GM04504 (cell line): ENCODE measurements at places on chromosomes 13 and 19.

- DNase-seq: no peak
Observed at GRCh38 chr19:42512743-42513304, 15.5 kb downstream of the CEACAM1 start.

- DNase-seq: peak; percentile 2
Observed at GRCh38 chr19:39599116-39599515, 3.2 kb upstream of the LGALS13 start.

GRCh38 chr13:64755961-64756360, 2474.2 kb downstream of the PCDH9 start:
- no peak for DNase-seq

- peak; percentile 98 for DNase-seq
Observed at GRCh38 chr13:33204130-33204927, 81.2 kb downstream of the STARD13 start.

- no peak for DNase-seq
Observed at GRCh38 chr19:23993440-23993839, 78.8 kb downstream of the ZNF726 start.

DNA sequence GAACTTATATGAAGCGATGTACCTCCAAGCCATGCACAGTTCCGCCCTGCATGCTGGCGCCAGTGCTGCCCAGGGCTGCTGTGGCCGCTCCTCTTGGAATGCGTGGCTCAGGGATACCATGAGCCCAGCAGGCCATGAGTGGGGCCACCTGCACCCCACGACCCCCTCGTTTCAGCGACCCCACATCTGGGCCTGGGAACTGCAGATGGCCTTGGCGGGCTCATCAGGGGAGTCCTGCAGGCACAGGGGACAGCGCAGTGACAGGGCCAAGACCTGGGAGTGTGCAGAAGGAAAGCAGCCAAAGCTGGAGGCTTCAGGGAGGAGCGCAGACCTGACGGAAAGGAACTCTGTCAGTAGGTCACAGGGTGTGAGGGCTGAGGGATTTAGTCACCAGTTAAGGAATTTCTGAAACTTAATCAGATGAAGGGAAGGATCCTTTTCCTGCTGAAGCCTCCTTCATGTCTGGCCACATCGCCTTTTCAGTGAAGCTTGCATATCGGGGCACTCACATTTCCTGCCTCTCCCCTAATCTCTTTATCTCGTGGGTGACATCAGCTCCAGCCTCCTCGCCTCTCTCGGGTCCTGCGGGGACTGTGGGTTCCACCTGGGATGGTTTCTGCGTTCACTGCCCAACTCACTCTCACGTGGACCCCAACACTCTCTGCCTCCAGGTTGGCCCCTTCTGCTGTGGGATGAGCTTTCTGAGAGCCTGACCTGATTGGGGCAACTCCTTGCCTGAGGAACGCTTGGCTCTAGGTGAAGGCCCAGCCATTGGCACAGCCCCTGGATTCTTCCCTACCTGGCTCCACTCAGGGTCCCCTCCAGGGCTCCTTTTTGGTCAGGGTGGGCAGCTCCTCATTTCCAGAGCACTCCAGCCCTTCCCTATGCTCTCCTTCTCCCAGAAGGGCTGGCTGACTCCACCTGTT, 123.5 kb downstream of the CRYL1 start:
- DNase-seq: no peak

DNA sequence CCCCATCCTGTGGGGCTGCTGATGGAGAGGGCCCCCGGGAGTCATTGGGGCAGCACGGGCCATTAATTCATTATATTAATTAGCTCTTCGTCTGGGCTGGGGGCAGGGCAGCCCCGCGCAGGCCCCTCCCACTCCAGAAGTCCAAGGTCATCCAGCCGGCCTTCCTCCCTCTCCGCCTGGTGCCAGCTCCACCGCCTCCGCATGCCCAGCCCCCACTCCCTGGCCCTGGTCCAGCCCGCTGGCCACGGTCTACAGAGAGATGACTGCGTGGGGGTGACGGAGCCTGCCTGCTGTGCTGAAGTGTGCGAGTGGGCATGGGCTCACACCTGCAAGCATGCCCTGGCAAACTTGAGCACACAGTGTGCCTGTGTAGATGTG, 8.8 kb downstream of the IGLON5 start:
- DNase-seq: no peak
